ENCODE measurements at places on chromosomes 11 and 22.

DNA sequence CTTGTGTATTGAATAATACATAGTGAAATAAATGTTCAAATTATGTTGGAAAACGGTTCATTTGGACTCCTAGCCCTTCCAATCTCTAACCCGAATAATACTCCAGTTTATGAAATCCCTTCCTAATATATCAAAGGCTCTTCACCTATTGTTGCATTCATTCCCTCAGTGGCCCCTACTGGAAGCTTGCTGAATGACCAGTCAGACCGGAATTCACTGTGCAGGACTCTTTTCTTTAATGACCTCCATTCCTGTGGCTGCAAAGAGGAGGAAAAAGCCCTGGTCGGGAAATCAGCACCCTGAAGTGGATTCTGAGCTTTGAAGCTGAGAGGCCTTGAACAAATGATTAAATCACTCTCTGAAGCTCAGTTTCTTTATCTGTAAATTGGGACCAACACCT is 19.1 kb upstream of the RCN1 start:
- no peak for DNase-seq

DNA sequence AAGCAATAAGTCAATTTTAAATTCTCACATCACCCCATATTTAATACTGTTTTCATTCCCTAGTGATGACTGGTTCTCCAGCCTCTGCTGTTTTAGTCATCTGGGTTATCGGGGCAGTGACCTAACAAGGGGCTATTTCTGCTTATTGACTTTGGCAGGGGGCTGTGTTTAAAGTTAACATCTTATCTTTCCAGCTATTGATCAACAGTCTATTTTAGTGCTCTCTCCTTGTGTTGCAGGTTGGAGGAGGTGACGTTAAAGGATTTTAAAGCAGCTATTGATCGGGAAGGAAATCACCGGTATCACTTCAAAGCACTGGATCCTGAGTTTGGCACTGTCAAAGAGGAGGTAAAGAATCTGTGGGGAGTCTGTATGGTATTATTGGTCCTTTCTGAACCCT is 7.7 kb upstream of the DLAT start:
- no peak for DNase-seq

GRCh38 chr11:81070948-81071347 is 1630.1 kb upstream of the TENM4 start:
- no peak for DNase-seq

GRCh38 chr11:839875-840617 is 2.3 kb downstream of the POLR2L start:
- no peak for DNase-seq

GRCh38 chr11:64564419-64564818 is 26.6 kb upstream of the SLC22A12 start:
- no peak for DNase-seq

Measured in Jurkat, Clone E6-1 (cell line).